T-helper 9 cell (primary cell): ENCODE measurements at places on chromosomes 11 and 22.

GRCh38 chr11:67499808-67500483 is 5.2 kb downstream of the PITPNM1 start:
- DNase-seq, result no peak

- no peak for DNase-seq
Measured at GRCh38 chr22:45933506-45934167, 43.3 kb downstream of the WNT7B start.

- DNase-seq, result no peak
Measured at GRCh38 chr22:35065183-35065582, 775 bp upstream of the ISX start.

- no peak for DNase-seq
Measured at GRCh38 chr11:118715837-118716260, 36.4 kb upstream of the TREH start.

DNA sequence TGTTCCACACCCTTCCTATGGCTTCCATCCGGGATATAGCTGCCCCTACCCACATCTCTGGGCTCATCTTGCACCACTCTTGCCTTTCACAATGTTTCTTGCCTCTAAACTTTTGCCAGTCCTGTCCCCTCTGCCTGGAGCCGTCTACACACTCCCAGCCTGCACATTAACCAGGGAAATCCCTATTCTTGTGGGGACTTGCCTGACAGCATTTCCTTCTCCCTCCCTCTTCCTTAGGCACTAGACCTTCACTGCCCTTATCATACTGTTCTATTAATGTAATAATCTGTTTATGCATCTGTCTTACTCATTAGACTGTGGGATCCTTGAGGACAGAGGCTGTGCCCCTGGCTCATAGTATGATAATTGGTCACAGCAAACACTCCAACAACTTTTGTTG is 5.8 kb upstream of the TTC12 start:
- DNase-seq, result no peak

GRCh38 chr11:108947654-108948570 is 283.0 kb downstream of the DDX10 start:
- no peak for DNase-seq

GRCh38 chr22:30056015-30056414 is 24.2 kb upstream of the HORMAD2 start:
- no peak for DNase-seq

DNA sequence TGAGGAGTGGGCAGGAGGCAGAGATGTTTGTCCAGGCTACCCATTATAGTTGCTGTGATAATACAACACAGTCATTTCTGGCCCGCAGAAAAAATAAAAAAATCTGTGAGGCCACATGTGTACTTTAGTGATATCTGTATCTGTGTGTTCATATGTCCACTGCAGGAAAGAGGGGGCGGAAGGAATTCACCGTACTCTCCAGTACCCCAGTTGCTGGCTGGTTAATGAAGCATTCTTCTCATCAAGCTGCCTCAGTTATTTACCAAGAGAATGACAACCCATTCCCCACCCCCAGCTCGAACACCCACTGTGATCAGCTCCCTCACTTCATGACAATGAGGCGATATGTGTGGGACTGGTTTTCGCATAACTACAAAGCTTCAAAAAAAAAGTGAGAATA is 309.3 kb downstream of the SOX6 start:
- DNase-seq, result no peak

DNA sequence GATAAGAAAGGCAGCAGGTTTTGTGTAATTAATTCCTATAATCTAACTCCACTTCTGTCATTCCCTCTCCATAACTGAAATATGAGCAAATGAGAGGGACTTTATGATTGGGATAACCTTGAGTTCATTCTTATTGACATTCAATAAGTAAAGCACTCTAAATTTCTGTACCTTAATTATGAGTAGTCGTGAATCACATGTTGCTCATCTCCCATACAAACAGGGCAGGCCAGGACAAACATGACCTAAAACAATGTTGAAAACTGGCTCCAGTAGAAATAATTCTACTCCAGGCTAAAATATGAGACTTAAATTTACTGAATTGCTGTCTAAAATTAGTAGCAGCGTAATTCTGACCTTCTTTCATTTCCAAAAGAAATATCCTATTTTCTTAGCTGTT is 505.4 kb downstream of the NELL1 start:
- DNase-seq, result no peak

- DNase-seq, result no peak
Measured at GRCh38 chr11:90251599-90251998, 28.8 kb upstream of the CHORDC1 start.

DNA sequence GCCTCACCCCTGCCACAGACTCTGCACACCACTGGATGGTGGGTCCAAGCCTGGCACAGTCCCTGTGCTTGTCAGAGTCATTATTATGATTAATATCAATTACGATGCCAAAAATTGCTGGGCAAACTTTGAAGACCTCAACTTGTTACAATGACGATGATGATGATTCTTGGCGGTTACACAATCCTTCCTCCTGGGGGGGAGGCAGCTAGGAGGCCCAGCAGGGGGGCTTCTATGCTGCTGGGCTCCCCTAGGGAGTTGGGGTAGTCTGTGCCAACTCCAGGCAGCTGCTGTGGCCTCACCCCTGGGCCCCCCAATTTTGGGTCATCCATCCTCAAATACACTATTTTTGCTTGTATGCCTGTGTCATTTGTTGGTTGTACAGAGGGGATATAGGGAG is 12.0 kb downstream of the SLC35E4 start:
- no peak for DNase-seq
